Left forelimb (tissue), 1 donor: ENCODE measurements at places on chromosomes 6 and 20.

GRCh38 chr20:62820208-62820961, 3.5 kb downstream of the COL9A3 start:
- no peak for DNase-seq

- no peak for DNase-seq
Measured at GRCh38 chr6:127996925-127997324, 96.1 kb upstream of the THEMIS start.

DNA sequence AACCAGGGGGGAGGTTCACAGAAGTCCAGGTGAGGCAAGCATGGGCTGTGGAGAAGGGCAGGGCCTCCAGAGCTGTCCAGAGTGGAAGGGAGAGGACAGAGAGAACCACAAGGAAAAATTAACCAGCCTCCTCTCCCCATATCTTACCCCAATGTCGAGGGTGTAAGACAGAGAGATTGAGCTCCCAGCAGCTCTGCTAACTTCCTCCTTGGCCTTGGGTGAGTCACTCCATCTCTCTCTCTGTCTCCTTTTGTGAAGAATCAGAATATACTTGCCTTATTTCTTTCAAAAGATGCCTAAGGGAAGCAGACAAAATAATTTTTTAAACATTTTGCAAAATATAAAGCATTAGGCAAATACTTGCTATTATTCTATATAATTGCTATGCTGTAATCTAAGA, 58.3 kb upstream of the IYD start:
- no peak for DNase-seq

GRCh38 chr6:90978046-90978445, 391.2 kb upstream of the MAP3K7 start:
- DNase-seq, result no peak

GRCh38 chr6:23499549-23499948, 626.5 kb upstream of the NRSN1 start:
- no peak for DNase-seq

DNA sequence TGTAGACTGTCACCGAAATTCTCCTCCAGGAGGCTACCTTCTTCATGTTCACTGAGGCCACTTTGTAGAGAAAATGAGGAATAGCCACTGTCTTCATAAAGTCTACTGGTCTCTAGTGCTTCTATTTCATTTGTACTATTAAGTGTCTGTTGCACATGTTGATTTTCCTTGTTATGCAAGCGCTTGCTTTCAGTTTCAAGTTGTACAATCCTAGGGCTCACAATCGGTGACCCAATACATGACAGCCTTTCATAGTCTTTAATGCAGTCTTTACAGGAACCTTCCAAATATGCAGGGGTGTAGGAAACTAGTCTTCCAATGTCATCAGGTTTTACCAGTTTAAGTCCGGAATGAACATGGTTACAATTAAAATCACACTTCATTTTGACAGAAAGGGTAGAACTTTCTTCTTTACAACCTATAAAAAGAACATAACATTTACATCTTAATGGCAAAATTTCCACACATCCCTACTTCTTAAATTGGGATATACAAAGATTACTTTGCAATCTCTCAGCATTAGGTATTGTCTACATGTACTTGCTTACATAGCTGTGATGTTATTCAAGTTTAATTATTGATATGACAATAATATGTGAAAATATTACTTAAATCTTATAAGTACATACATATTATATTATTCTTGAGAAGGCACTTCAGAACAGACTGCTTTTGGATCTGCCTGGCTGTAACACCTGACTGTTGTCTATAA, 7.5 kb downstream of the FBXO5 start:
- DNase-seq, result no peak
